ENCODE measurements at places on chromosomes 7 and 10.

DNA sequence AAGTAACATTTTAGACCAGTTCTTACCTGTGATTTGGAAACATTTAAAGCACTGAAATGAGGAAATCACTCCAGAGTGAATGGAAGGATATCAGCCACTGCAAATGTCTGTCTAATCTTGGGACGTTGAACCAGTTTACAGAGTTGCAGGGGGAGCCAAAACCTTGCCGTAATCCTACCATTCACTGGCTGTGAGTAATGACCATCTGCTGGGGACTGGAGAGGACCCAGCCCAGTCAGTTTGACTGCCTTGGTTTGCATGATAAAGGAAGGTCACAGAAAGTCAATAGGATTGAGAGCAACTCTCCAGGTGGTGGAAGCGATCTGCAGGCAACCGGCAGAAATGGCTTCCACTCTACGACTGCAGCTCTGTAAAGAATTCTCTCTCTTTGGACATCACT is 167.2 kb downstream of the AKR1D1 start:
- no peak for DNase-seq

DNA sequence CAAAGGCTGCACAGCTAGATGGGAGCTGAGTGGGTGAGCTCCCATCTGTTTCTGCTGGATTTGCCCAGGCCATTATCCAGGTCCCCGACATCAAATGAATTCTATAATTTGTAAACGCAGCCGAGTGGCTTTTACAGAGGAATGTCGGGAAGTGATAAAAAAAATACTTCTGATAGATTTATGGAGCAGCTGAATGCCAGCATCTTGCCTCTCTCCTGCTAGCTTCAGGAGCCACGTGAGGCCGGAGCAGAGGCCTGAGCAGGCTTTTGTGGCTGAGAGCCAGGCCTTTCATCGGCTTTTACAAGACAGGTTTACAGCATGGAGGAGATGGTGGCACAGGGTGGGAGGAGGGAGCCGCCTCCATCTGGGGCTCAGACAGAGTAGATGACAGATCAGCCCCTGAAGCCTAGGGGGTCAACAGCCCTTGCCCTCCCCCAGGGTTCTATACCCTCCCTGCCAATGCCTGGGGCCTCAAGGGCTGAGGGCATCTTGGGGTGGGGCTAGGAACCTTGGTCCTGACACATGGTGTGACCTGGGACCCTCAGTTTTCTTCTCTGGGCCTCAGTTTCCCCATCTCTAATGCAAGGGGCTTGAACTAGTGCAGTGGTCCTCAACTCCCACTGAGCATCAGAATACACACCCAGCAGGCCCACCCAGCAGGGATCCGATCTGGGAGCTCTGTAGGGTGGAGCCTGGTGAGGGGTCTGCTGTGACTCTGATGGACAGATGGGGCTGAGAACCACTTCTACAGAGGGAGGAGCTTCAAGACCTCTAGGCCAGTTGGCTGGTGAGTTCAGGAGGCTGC is 44.2 kb upstream of the PCBD1 start:
- peak; percentile 42 for DNase-seq

DNA sequence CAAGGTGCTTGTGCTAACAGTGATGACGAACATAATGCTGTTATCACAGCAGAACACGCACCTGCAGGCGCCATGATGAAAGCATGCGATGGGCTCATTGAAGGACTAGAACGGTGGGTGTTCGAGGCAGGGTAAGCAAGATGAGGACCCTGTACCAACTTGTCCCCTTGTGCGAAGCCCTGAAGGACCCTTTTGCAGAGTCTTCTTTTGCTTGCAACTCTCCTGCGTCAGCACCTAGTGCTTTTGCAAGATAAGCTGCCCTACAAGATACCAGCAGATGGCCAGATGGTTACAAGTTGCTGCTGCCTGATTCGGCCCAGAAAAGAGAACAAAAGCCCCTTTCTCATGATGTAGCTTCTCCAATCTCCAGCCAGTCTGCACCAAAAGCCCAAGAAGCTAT is 4.2 kb upstream of the IL15RA start:
- no peak for DNase-seq

GRCh38 chr7:7731732-7732131 is 13.3 kb upstream of the RPA3 start:
- DNase-seq = peak; percentile 60

DNA sequence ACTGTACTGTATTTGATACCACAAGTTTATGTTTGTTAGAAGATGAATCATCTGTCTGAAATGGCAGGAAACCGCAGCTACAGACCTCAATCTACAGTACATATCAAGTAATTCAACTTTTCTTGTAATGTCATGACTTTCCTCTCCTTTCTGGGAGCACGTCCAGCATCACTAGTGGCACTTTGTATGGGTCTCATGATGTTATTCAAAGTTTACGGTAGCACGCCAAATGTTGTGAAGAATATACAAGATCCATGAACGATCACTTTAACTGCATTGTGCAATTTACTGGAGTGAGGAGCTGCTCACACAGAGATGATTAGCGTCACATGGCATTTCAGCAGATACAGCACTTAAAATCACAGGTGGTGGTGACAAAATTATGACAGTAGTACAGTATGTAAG is 257.8 kb upstream of the GNAI1 start:
- no peak for DNase-seq

GRCh38 chr7:120988591-120989256 is at the start of gene CPED1:
TSS of gene CPED1 (plus strand) at chr7:120988711. CDS start at chr7:120989622, 911 bp downstream.
- peak; percentile 61 for DNase-seq

- no peak for DNase-seq
These were observed 3.1 kb downstream of the ELAPOR2 start for GRCh38 chr7:87056346-87056745.

DNA sequence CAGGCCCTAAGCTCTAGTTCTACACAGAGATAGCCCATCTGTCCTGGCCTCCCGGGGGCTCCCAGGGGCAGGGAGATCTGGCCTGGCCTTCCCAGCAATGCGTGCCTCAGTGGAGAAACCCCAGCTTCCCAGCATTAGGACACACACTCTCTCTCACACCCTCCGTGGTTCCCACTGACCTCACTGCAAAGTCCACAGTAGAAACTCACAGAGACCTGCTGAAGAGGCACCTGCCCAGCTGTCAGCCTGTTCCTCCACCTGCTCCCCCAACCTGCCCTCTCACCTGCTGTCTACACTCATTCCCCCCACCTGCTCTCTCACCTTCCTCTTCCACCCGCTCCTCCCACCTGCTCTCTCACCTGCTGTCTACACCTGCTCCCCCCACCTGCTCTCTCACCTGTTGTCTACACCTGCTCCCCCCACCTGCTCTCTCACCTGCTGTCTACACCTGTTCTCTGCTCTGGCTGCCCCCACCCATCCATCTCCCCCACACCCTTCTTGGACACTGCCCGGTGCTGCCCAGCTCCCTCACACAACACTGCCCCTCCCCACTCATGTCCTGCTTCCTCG is 21.1 kb upstream of the PFKP start:
- DNase-seq = no peak

DNA sequence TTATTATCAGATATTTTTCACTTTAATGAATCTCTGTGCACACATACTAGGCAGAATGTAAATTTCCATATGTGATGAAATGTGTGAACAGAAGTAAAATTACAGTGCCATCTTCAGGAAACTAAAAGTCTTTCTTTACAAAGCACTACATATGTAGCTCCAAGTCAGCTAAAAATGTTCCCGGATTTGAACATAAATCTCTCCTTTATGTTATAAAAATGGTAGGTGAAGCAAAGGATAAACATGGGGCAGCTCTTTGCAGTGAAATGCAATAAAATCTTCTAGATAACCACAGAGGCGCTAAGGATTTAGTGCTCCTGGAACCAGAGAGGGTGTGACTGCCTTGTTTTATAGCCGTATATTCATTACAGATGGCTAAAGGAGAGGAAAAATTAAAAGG is 104.9 kb upstream of the C7orf33 start:
- peak; percentile 6 for DNase-seq

DNA sequence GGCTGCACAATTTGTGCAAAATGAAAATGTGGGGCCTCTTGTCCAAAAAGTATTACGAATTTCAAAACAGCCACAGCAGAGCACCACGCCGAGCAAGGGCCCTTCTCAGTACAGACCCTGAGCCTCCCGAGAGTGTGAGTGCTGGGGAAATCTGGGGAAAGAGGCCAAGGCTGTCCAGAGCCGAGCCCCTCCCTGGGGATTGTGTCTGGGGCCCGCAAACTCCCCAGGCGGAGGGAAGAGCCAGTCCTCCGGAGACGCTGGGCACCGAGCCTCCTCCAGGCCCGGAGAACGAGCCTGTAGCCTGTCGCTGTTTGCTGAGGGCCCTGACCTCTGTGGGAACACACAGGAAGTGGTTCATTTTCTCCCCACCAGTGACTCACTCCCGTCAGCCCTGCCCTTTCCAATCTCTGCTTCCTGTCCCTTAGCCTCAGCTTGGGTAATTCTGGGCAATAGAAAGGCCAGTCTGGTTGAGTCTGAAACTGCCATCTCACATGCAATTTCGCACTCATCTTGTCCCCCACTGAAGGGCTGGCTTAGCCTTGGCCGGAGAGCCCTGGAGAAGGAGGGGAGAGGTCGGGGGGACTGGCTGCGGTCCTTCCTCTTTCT is 19.5 kb upstream of the GNA12 start:
- peak; percentile 79 for DNase-seq

- no peak for DNase-seq
These were observed 290.1 kb upstream of the ZMIZ1 start for GRCh38 chr10:78778444-78779338.

- DNase-seq = peak; percentile 23
These were observed 117.6 kb downstream of the NRP1 start for GRCh38 chr10:33216661-33217427.

DNA sequence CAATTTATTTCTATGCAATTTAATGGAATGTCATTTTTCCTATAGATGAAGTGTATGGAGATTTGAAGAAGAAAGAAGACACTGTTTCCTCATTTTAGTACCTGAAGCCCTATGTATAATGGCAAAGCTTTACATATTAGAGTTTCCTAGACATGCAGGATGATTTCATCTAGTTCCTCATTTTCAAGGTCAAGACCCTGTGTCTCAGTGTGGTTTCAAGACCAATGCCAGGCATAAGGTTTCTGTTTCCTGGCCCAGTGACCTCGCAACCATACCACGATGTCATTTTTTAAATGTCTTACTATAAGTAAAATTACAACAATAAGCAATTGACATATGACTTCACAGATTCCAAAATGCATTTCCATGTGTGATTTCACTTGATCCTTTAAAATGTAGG is 336.5 kb upstream of the PRKCQ start:
- no peak for DNase-seq

GRCh38 chr10:72257051-72257892 is 16.5 kb upstream of the DDIT4 start:
- no peak for DNase-seq

GRCh38 chr10:3126741-3127346 is 45.7 kb downstream of the PITRM1 start:
- no peak for DNase-seq

- no peak for DNase-seq
These were observed 145.2 kb downstream of the DNAJB6 start for GRCh38 chr7:157482025-157482424.

DNA sequence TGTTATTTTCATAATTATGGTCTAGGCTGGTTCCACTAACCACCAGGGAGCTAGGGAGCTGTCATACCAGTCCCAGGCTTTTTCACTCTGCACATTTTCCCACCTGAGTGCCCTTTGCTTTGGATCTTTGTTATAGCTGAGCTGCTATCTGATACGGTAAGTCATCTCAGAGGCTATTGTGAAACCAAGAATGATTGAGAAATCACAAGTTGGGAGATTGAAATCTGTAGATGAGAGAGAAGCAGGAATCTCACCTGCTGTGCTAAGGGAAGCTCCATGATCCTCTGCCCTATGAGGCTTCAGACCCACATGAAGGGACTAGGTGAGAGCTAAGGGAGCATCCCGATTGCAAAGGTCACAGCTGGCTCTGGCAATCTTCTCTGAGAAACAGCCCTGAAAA is 307.8 kb downstream of the REEP3 start:
- no peak for DNase-seq

DNA sequence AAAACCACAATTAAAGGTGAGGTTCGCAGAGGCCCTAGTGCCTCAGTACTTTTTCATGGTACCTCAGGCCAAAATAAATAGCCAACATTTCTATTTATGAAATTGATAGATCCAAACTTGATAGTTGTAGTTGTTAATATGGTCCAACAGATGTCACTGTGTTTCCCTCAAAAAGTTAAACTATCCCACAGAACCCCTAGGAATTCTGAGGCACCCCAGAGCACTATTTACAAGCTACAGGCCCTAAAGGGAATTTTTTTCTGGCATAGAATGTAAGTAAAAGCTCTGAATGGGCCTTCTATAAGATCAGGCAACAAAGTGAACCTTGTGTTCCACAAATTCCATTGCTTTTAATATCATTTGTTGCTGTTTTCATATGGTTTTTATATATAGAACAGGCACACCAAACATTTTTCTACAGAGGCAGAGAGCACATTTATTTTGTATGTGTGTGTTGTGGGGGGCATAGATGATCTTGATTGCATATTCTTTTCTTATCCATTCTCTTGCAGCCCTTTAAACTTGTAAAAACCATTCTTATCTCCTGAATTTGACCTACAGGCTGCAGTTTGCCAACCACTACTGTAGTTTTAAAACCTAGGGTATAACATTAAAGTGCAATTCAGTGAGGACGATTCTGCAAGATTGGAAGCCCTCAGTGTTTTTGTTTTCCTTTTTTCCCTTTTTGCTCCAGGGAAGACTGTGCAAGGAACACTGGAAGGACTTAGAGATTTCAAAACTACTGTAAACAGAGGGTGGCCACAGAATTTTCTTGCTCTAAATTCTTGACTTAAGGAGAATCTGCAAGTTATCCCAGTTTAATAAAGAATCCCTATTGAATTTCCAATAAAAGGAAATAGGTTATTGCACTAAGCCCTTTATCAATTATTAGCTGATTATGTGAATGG is 3.5 kb upstream of the ARL4A start:
- DNase-seq = no peak

- peak; percentile 62 for DNase-seq
These were observed 103.7 kb upstream of the ZMIZ1 start for GRCh38 chr10:78964952-78965633.

GRCh38 chr7:107147464-107148393 is 21.1 kb upstream of the HBP1 start:
- DNase-seq = peak; percentile 66

GRCh38 chr7:73980206-73980605 is 47.8 kb upstream of the ELN start:
- no peak for DNase-seq

GRCh38 chr10:29648114-29648982 is 13.6 kb upstream of the SVIL start:
- no peak for DNase-seq

DNA sequence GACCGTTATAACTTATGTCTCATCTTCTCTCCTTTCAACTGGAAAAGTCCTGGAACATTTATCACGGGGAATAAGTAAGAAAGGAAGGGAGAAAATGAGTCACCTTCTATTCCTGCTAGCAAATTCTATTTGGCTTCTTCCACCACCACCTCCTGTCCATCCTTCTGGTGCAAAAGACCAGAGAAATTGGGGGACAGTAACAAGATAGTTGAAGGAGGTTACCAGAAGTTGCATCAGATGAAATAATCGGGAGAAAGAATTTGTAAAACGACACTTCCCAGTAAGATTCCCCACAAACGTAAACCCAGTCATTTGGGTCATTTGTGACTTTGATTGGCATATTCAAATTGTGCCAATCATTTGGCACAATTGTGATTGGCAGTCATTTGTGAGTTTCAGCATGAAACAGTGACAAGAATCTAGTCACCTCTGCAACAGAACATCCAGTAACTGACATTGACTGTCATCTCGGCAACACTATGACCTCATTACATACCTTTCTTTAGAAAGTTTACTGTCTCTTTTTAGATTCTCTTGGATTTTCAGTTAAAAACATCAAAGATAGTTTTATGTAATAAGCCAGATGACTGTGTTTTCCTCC is 51.3 kb upstream of the PIK3CG start:
- DNase-seq = no peak

- peak; percentile 26 for DNase-seq
These were observed 141.8 kb upstream of the ASAH2 start for GRCh38 chr10:50392966-50393718.

Measured in LoVo (cell line).